ENCODE measurements at places on chromosomes 3 and 15. TPM values are rescaled to one million over a fixed set of nuclear protein-coding genes. Genes with fewer than 3 reads are reported as not detected.

GRCh38 chr3:89411201-89411600 is 303.8 kb downstream of the EPHA3 start:
- DNase-seq: no peak

DNA sequence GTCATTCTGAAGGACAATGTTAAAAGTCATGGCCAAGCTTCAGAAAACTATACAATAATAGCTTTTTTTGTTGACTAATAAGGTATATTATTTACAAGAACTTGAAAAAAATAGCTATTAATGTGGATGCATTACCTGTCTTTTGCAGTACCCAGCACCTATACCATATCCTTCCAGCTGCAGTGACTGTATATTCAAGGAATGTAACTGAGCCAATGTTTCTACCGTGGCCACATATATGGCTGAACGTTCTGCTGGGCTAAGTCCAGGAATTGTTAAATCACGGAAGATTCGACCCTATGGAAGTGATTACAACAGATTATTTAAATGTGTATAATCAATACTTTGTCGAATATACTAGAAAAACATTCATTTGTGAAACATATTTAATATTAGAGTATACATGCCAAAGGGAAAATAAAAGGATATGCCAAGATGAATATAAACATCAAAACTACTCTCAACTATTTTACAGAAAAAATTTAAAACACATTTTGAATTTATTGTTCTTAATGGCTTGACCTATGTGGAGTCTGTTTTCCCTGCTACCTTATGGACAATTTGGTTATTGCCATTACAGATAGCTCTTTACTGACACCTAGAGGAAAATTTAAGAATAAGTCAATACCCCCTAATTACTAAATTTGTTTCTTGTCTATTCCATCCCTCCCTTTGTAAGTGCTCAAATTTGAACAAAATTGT is 17.6 kb downstream of the ACAD11 start:
- DNase-seq: peak; percentile 79

DNA sequence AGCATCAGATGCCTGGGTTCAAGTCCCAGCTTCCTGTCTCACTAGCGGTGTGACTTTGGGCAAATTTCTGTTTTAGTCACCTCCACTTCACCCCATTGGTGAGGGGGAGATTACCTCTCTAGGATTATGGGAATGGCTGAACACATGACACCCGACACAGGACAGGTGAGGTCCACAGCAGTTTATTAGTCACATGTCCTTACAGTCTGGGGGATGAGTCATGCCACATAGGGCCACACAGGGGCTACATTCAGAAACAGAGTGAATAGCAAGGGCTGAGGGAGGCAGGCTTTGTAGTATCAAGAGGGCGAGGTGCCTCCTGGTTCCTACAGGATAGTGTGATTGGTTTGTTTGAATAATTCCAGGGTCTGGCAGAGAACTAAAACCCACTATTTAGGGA is 15.2 kb upstream of the ITGA11 start:
- no peak for DNase-seq

DNA sequence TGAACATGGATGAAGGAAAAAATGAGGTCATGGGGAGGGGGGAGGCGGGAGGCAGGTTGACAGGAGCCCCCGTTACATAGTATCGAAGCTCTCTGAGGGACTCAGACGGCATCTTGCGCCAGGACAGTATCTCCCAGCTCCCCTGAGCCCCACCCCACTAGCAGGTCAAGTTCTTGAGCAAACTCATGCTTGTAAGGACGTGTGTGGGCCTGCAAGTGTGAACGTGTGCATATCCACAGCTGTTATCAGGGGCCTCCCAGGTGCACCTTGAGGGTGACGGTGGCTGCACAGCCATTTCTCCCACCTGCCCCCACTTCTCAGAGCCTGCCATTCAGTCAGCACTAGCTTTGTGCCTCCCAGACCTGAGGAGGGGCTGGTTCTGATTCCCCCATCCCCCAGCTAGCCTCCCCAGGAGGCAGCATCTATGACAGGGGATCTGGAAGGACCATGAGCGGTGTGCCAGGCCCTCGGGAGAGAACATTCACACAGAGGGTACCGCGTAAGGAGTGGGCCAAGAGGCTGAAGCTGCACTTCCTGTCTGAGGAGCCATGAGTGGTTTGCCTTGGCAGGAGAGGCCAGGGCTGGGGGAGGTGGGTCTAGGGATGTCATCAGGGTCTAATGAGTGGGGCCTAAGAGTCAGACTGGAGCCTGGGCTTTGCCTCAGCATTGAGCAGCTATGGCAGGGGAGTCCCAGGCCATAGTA is 2.9 kb downstream of the SEMA3F start:
- peak; percentile 67 for DNase-seq

- DNase-seq: no peak
These were observed 221.4 kb upstream of the SUCLG2 start for GRCh38 chr3:67875858-67876257.

The KCNMB3 gene
- total RNA-seq: 3.9 TPM

The MKRN3 gene
- 0.88 TPM for total RNA-seq

DNA sequence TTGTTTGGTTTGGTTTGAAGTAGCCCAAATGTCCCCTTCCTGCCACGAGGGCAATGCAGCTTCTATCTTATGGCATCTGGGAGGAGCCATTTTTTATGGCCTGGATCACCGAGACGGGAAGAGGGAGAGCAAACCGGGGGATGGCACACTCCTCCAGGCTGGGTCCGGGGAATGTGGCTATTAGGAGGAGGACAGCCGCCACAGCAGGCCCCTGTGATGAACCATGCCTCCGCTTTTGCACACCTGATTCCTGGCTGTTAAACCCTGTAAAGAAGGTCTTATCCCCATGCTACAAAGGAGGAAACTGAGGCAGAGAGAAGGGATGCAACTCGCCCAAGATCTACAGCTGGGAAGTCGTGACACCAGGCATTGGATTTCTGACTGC is 157.6 kb downstream of the OR4M2 start:
- DNase-seq: no peak

The SLC51B gene
- not detected for total RNA-seq

- no peak for DNase-seq
These were observed 688.1 kb downstream of the EPHA3 start for GRCh38 chr3:89795506-89795905.

GRCh38 chr3:40169983-40170382 is 139.5 kb upstream of the EIF1B start:
- DNase-seq: no peak

- DNase-seq: no peak
These were observed 20.5 kb downstream of the MRPS11 start for GRCh38 chr15:88487796-88488523.

- DNase-seq: peak; percentile 78
These were observed 28.1 kb upstream of the CORO2B start for GRCh38 chr15:68550498-68551295.

GRCh38 chr3:7075117-7075516 is 214.2 kb downstream of the GRM7 start:
- DNase-seq: no peak

The GOLGA8A gene
- total RNA-seq: 8.0 TPM

The BMF gene
- total RNA-seq: 9.4 TPM

GRCh38 chr15:55221090-55222011 is 24.6 kb upstream of the RSL24D1 start:
- peak; percentile 53 for DNase-seq

The CHAC1 gene
- total RNA-seq: 2.9 TPM

DNA sequence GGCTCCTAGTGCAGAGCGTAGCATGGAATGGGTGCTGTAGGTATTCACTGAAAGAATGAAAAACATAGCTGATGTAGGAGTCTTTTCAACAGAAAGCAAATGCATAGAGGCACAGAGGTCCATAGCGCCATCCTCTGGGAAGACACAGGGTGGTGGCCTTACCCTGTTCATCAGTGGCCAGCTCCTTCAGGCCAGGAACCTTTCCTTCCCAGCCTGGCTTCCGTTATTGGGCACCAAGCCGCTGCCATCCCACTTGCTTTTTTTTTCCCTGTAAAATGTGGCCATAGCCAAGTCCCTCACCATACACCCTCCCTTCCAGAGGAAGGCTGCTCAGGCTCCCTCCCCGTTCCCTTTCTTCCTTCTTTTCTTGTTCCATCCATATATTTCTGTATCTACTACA is 118.1 kb downstream of the ZNF621 start:
- DNase-seq: no peak

The GOLGA6L26 gene
- total RNA-seq: not detected

DNA sequence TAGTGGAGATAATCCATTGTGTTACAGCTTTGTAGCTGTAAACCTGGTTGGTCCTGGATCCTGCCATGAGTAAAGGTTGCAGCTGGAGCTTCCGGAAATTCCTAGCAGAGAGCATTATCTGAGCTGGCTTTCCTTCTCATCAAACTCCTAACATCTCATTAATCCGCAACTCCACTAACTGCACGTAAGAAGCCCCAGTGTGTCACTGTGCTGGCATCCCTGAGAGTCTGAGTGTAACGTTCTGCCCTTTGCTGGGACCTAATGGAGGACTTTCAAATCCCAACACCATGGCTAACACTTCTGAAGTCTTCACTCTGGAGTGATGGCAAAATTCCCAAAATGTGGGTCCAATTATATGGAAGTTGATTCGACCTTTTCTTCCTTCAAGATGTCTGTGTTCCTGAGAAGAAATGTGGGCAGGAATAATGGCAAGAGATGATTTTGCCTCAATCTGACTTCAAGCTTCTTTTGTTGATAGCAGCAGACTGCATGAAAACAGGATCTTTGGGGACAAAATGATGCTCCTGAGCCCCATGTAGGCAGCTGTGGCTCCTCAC is 9.6 kb upstream of the TRPM1 start:
- DNase-seq: peak; percentile 34

DNA sequence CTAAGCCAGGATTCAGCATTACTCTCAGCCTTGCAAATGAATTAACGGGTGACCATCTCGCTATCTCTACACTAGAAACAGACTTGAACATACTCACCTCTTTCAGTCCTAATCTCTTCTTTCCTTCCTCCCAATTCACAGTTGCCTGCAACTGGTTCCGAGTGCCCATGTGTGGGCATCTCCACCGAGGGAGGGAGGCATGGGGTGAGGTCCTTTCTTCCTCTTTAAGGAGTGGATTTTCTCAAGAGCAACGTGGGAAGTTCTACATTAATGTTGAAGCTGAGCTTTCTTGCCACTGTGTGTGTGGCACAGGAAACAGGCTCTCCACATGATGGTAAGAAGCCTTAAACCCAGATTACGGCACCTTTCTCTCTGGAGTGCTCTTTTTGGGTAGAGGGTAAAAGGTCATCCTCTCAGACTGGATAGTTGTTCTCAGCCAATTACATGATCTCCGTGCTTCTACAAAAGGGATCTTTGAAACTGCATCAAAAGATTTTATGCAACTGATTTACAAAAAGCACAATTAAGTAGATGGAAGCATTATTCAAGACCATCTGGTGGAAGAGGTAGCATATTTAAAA is 286.8 kb upstream of the NR2F2 start:
- DNase-seq: no peak

DNA sequence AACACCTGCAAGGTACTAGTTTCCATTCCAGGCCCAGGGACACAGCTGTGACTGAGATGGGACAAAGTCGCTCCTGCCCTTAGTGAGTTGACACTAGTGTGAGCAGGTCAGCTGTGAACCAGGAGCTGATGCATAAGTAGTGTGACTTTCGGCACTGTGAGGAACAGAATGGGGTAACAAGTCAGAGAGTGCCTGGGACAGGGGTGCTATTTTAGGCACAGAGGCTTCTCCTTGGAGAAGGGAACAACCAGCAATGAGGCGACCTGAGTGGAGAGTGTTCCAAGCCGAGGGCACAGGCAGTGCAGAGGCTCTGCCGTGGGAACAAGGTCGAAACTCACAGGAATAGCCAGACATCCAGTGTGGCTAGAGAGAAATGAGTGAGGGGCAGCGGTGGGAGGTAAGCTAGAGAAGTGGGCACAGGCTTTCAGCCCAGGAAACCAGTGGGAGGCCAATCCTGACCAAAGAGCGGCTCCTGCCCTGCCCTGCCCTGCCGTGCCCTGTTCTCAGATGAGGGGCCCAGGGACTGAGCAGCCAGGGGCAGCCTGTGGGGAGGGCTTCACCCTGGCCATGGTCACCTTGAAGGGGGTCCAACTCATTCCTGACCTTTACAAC is 14.2 kb downstream of the DNAH1 start:
- no peak for DNase-seq

The CLDN16 gene
- 0.34 TPM for total RNA-seq

The ACOX2 gene
- total RNA-seq: 1.5 TPM

- no peak for DNase-seq
These were observed 106.5 kb downstream of the NR2E3 start for GRCh38 chr15:71916834-71917233.

The ARPIN gene
- 14.8 TPM for total RNA-seq

- peak; percentile 82 for DNase-seq
These were observed 3.3 kb downstream of the TUBGCP5 start for GRCh38 chr15:23035964-23036566.

The BBS4 gene
- total RNA-seq: 9.2 TPM

DNA sequence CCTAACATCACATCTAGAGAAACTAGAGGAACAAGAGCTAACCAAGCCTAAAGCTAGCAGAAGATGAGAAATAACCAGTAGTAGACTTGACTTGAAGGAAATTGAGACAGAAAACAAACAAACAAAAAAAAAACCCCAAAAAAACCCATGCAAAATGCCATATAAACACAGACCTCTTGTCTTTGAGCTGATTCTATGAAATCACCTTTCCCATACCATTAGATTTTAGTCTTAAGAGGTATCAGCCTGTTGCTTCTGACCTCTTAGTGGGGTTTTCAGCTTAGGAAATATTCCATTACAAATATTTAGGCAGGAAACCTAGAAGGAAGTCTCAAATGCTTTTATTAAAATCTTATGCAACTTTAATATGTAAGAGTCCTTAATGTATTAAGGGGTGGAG is 23.9 kb upstream of the ST3GAL6 start:
- DNase-seq: no peak

The VIPR1 gene
- 0.23 TPM for total RNA-seq

GRCh38 chr15:31338879-31339557 is 12.4 kb downstream of the KLF13 start:
- DNase-seq: peak; percentile 81

DNA sequence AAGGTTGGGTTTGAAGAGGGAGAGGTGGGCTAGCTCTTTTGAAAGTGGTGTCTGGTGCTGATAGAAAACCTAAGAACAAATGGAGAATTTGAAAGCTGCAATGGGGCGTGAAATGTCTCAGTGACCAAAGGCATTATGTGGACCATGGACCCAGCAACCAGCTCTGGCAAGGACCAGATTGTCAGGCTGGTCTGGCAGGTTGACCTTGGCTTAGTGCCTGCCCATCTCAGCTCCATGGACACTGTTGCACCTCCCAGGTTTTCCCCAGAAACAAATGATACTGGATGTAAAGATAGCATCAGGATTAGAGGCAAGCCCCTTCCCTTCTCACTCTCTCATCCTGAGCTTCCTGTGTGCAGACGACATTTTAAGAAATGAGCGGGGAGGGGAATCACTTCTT is 302.9 kb upstream of the LRRFIP2 start:
- no peak for DNase-seq

DNA sequence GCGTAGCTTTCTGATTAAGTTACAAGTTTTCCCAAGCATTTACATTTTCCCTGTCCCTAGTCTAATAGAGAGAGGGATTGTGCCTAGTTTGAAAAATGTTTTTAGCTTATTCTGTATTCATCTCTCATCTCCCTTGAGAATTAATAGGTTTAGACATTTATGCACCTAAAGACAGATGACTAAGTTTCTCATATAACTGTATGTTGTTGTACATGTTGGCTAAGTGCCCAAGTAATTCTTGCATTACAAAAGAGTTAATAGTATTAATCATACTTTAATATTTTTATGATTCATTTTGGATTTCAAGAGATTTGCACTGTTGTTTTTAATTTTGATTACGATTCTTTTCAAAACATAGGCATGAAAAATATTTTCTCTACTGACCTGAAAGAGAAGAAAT is 109.0 kb upstream of the TBL1XR1 start:
- peak; percentile 67 for DNase-seq
